Astrocyte of the spinal cord (primary cell): ENCODE measurements at places on chromosomes 2 and 18.

DNA sequence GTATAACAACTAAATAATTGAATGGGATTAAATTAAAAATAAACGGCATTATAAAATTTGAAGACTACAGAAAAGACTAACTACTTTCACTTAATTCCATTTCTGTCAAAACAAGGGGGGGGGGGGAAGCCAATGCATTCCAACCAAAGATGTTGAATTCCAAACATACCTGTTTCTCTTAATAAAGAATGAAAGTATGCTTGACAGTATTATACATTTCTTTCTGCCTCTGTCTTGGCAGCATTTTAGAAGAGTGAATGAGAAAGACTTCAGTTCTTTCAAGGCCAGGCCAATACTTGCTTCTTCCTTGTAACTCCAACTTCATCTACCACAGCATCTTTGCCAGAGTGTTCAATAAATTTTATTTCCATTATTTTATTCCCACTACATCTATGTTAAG, 65.9 kb downstream of the PDE11A start:
- no peak for DNase-seq

GRCh38 chr18:23838233-23838632, 149.0 kb downstream of the LAMA3 start:
- DNase-seq, result no peak

DNA sequence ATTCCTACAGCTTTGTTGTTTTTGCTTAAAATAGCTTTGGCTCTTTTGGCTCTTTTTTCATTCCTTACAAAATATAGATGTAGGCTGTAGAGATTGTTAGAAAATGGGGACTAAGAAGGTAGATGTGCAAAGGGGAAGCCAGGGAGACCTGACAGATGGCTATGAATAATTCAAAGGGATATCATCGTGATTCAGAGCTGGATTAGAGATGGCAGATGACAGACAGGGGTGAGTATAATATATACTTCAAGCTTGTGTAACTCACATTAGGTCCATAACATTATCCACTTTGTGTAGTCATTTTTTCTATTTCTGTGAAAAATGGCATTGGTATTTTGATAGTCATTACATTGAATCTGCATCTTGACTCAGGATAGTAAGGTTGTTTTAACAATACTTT, 422.9 kb upstream of the ST6GAL2 start:
- DNase-seq, result no peak

GRCh38 chr2:134308474-134309385, 54.9 kb downstream of the MGAT5 start:
- DNase-seq, result no peak

DNA sequence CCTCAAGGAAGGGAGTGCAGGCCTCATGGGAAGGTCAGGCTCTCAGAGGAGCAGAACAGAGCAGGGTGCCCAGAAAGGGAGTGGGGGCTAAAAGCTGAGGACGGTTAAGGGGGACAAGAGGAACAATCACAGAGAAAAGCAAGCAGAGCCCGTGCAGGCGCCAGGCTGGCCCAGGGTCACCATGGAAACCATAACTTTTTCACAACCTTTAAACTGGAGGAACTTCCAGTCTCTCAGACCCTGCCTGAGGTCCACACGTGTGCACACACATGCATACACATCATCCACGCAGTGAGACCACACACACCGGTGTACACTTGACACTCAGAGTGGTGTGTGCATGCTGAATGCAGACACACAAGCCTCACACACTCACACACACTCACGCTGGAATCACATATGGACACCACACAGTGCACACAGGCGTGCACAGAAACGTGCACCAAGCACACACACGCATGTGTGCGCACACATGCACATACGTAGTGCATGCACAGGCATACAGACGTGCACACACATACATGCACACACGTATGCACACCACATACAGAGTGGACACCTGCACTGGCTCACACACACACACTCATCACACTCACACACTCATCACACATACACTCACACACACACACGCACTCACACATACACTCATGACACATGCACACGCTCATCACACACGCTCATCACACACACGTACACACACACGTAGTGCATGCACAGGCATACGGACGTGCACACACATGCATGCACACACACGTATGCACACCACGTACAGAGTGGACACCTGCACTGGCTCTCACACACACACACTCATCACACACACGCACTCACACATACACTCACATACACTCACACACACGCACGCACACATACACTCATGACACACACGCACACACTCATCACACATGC, 37.2 kb upstream of the SNED1 start:
- DNase-seq, result peak; percentile 28

- DNase-seq, result no peak
Measured at GRCh38 chr2:219251656-219252055, 1.4 kb upstream of the TUBA4B start.

- DNase-seq, result no peak
Measured at GRCh38 chr2:136496966-136497365, 268.4 kb upstream of the THSD7B start.

GRCh38 chr2:237765875-237766274, 32.7 kb upstream of the RBM44 start:
- no peak for DNase-seq

GRCh38 chr2:218010140-218010983, 7.6 kb upstream of the TNS1 start:
- no peak for DNase-seq

DNA sequence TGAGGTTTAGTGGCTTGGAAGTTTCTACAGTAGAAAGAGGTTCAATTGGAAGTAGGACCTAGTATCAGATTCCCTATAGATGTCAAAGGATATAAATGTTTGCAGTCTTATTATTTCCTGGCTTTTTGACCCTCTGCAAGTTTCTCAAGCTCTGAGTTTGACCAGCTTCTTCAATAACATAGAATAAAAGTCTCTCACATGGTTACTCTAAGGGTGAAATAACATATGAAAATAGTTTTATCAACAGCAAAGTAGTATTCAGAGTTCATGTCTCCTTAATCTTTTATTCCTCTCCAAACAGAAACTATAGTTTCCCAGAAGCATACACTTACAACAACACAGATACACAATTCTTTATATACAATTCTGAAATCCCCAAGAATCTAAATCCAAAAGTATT, 132.9 kb upstream of the RND3 start:
- peak; percentile 39 for DNase-seq

DNA sequence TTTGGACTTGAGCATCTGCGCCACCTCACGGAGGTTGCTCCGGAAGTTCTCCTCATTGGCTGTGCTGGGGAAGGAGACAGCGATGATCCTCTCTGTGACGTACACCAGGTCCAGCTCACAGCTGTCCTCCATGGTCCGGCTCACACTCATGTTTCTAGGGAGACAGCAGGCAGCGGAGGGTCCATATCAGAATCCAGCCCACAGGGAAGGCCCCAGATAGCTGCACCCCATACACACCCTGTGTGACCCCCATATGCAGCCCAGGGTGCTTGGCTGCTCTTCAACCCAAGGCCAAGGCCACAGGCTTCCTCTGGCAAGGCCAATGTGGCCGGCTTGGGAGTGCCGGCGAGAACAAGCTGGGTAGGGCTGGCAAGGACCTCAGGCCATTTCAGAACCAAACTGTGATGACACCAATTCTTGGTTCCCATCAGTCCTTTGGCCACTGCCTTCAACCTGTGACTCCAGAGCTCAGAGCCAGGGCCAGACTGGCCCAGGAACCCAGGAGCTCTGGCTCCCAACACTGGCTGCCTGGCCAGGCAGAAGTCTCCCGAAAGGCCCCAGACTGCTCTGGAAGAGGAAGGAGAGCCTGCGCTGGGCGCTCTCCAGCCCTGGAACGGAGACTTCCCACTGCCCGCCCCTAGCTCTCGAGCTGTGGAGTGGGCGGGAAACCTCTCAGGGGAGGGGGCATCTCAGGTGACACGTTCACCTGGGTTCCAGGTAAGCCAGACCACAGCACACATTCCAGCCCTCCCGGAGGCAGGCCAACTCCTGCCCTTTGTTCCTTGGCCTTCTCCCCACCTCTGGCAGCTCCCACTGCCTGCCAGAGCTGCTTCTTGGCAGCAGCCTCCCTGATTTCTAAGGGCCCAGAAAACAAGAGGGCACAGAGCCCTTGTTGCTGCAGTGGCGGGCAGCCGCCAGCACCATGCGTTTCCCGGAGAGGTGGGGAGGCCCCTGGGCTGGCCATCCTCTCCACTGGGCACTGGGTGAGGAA, 104.7 kb downstream of the TNS1 start:
- DNase-seq, result no peak

- DNase-seq, result no peak
Measured at GRCh38 chr2:31414601-31415241, at the start of gene XDH. Gene XDH, minus strand, starts transcription at chr2:31414742. Its CDS starts 76 bp downstream, at chr2:31414666.

DNA sequence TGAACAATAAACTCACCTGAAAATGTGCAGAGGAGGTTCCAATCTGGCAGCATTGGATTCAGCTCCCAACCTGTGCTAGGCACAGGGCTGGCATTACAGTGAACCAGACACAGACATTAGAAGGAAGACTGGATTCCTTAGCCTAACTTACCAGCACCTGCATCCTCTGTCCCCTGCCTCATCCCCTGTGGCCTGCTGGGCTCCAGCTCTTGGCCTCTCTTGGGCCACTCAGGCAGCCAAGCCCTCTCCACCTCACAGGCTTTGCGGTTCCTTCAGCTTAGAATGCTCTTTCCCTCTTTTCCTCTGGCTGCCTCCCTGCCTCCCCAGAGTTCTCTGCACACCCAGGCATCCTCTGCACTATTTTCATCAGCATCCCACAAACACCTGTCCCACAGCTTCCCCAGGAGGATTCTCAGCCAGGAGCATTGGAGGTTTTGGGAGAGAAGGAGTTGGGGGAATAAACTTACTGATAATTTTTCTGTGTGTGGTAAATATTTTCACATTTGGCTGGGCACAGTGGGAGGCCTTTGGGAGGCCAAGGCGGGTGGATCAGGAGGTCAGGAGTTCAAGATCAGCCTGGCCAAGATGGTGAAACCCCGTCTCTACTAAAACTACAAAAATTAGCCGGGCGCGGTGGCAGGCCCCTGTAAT, 132.0 kb downstream of the INHBB start:
- no peak for DNase-seq

GRCh38 chr18:6022074-6022444, 126.7 kb upstream of the TMEM200C start:
- peak; percentile 61 for DNase-seq

GRCh38 chr18:11309172-11309571, 159.8 kb upstream of the PIEZO2 start:
- no peak for DNase-seq

DNA sequence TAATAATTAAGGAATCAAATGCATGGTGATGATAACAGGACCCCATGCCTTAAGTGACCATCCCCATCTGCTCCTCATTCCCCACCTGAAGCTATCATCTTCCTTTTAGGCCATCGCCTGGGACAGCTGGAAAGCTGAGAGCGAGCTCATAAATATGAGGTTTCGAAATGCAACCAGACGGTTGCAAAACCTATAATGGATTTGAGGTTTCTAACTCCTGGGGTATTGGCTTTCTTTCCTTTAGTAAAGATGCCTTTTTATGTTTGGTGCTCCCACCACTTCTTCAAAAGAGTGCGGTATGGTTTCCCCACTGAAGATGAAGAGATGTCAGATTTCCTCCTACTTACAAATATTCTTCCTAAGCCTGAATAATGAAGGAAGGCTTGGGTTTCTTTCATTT, 1589.5 kb upstream of the PIK3C3 start:
- peak; percentile 6 for DNase-seq

DNA sequence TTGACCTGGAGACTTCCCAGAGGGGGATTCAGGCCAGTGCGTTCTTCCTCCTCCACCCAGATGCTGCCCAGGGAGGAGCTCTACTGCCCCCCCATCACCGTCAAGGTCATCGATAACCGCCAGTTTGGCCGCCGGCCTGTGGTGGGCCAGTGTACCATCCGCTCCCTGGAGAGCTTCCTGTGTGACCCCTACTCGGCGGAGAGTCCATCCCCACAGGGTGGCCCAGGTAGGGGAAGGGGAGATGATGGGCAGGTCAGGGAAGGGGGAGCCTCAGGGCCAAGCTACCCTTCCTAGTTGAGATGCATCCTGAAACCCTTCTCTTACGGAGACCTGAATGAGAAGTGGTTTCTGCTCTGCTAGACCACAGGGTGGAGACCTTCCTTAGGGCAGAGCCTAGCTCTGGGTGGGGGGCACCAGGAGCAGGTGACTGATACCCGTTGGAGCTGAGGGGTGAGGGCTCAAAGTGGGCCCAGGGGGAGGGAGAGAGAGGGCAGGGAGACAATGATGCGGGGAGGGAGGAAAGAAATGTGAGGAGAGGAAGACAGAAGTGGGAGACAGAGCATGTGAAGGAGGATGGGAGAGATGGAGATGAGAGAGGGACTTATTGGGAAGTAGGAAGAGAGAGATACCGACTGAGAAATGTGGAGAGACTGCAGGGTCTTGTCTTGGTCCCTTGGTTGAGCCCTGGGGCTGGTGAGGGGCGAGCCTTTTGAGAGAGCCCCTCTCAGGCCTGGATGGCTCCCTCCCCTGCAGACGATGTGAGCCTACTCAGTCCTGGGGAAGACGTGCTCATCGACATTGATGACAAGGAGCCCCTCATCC, 159.4 kb downstream of the DYSF start:
- DNase-seq, result no peak

DNA sequence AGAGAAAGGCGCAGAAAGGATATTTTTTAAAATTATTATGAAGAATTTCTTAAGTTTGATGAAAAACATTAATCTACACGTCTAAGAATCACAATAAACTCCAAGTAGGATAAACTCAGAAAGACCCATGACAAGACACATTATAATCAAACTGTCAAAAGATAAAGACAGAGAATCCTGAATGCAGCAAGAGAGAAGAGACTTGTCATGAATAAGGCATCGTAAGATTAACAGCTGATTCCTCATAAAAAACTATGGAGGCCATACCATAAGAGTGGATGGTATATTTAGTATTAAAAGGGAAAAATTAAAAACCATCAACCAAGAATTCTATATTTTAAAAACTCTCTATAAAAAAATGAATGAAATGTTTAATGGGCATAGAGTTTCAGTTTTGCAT, 39.1 kb downstream of the SRBD1 start:
- no peak for DNase-seq

DNA sequence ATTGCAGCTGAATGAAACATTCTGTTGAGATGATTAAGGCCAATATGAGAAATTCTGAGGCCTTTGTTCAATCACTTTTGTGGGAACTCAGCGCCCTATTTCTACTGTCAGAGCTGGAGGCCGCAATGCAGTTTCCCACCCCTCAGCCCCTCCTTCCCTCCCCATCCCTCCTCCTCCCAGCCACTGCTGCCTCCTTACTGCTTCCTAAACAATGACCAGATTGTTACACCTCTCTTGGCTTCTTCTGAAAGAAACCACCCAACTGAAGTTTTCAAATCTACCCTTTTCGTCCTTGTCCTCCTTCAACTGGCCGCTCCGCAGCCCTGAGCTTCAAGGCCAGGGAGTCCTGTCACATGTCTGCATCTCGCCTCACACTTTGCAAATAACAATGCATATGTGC, 36.7 kb upstream of the MAPK4 start:
- DNase-seq, result no peak
